ENCODE measurements at places on chromosomes 7 and 10.

DNA sequence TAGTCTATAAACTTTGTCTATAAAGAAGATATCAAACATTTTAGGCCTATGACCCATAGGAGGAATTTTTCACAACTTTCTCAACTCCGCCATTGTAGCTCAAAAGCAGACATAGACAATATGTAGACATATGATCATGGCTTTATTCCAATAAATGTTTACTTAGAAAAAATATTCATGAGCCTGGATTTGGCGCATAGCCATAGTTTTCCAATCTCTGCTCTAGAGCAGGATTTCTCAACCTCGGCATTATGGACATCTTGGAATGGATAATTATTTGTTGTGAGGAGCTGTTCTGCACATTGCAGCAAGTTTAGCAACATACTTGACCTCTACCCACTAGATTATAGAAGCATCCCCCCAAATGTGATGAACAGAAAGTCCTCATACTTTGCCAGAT is 532.6 kb downstream of the ANKRD7 start:
- no peak for DNase-seq

DNA sequence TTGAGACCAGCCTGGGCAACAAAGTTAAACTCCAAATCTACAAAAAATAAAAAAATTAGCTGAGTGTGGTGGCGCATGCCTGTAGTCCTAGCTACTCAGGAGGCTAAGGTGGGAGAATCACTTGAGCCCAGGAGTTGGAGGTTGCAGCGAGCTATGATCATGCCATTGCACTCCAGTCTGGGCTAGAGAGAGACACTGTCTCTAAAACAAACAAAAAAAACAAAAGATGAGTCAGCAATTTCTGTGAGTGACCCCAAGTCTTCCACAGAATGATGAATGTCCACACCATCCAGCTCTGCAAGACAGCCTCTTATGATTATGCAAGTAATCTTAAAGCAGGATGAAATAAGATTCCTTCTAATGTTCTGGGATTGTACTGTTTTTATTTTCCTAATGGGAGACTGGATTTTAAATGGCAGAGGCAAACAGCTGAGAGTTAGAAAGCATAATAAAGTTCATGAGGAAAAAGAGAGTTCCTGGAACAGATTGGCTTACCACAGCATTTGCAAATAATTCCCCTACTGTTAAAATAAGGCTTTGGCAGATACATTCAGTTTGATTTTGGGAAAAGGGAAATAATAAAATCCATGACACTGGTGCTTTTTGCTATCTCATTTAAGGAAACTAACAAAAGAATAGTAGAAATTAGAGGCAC is 18.9 kb upstream of the PRKAR2B start:
- no peak for DNase-seq

- no peak for DNase-seq
Observed at GRCh38 chr10:110216942-110217661, 9.7 kb downstream of the MXI1 start.

DNA sequence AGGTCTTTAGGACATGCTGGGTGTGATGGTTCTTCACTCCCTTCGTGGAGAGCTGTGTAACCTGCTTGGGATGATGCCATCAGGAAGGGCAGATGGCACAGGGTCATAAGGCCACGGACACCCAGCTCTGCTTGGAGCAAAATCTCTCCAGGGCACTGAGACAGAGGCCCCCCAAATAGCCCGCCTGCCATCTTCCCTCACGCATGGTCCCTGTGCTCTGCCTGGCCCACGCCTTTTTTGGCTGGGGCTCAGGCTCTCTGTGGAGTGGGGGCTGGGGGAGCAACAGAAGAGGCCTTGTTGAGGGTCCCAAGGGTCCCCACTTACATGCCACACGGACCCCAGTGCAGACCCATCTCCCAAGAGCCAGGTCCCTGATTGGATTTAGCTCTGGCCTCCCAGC is 93.3 kb upstream of the RET start:
- no peak for DNase-seq

DNA sequence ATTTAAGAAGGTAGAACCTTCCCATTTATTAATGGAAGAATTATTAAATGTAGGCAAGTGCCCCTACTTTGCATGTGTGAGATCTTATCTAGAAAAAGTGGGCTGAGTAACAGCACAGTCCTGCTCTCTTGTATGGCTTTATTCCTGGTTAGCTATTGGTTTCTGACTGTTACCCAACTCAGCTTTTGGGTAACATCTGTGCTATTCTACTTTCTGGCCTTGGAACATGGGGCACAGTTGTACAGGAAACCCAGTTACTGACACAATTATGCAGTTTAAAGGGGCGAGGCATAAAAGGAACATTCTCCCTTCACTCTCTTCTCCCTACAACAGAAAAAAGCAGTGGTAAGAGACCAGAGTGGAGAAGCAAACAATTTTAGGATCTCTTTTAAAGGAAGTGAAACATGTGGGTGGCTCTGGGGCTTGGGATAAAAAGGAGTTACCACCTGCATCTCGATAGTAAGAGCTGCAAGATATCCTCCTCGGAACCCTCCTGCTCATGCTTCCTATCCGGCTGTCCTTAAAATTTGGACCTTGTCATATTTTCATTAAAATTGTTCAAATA is 16.0 kb downstream of the NUDT5 start:
- DNase-seq = no peak

DNA sequence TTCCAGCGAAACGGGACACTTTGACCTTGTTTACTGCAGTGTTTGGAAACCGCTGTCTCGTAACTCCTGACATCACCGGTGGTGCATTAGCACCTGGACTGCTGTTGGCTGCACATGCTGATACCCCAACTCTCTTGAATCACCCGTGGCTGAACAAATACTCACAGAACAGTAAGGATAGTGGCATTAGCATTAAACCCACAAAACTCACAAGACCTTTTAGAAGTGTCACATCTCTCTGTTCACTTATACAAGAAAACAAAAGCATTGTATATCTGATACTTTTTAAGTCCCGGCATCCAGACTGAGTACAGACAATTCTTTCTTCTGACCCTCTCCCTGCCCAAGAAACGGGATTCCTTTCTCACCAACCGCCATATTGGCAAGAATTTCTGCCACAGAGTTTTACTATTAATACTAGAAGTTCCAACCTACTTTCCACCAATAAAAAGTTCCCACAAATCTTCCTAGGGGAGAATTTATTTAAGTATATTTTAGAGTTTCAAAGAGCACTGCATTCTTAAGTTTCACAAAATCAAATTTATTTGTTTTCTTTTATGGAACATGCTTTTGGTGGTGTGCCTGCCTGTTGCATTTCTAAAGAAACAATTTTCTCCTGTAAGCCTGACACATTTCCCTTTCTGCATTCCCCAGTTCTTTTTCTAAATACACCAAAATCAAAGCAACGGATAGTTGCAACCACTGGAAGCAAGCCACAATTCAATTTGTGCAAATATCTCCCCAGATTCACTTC is 208.4 kb upstream of the KLF14 start:
- no peak for DNase-seq

- no peak for DNase-seq
Observed at GRCh38 chr10:97333351-97333600, 1.3 kb downstream of the FRAT2 start.

DNA sequence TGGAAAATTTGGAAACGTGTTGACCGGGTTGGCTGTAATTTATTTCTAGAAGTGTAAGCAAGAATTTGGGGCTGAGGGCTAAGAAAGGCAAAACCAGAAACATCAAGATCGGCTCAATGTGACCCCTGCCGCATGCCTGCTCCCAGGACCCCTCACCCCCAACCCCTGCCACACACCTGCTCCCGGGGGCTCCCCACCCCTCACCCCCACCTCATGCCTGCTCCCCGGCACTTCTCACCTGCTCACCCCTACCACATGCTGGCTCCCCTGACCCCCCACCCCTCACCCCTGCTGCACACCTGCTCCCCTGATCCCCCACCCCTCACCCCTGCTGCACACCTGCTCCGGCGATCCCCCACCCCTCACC is 19.0 kb upstream of the CFAP46 start:
- DNase-seq = no peak

GRCh38 chr7:26153823-26154783 is 2.1 kb downstream of the NFE2L3 start:
- no peak for DNase-seq

DNA sequence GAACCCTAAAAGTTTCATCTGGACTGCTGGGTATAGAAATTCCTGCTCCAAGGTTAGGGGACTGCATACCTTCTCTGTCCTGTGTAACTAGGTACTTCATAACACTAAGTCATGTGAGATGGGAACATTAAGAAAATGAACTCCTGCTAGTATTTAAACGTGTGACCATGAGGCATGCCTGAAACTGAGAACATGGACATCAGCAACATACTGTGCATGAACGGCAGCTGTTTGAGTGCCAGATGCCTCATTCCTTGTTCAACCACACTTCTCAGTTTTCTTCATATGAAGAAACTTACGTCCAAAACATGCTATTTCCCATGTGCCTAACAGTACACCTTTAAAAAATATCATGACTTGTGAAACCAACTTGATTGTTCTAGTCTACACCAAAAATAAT is 88.5 kb downstream of the CREM start:
- no peak for DNase-seq

- no peak for DNase-seq
Observed at GRCh38 chr10:51607463-51607835, 91.9 kb downstream of the CSTF2T start.

GRCh38 chr10:31620226-31621151 is 301.5 kb downstream of the ZEB1 start:
- no peak for DNase-seq

- no peak for DNase-seq
Observed at GRCh38 chr10:60733517-60733822, 44.8 kb upstream of the CDK1 start.

GRCh38 chr7:134174795-134175261 is 47.7 kb downstream of the LRGUK start:
- DNase-seq = no peak

- no peak for DNase-seq
Observed at GRCh38 chr7:156177422-156178055, 365.3 kb upstream of the SHH start.

GRCh38 chr10:110378006-110378405 is 73.3 kb upstream of the SMNDC1 start:
- DNase-seq = no peak

DNA sequence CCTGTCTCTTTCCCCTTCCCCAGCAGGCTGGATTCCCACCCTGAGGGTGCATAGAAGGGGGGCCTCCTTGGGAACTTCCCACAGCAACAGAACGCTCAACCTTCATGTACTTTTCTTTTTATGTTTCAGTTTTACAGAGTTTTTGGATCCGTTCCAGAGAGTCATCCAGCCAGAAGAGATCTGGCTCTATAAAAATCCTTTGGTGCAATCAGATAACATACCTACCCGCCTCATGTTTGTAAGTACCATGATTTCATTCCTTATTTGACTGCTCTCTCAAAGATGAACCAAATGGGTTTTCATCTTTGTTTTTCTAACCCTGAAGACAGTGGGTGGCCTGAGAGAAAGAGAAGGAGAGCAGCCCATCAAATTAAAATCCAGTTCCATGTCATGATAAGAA is 46.7 kb downstream of the PLPP4 start:
- no peak for DNase-seq

DNA sequence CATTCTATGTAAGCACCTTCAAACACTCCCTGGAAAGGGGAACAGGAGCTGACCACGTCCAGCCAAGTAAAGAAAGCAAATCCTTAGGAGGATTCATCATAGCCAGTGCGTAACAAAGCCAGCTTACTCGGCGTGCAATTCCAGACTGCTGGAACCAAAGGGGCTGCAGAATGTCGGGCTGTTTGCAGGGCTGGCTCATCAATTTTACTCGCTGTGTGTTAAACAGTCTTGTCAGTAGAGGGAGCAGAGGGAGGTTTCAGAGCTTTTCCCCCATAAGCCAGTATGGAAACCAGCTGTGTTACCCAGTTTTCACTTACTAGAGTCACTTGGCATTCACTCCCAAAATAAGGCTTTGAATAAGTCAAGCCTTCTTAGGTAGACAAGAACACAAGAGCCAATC is 127.1 kb downstream of the KMT2E start:
- DNase-seq = no peak

DNA sequence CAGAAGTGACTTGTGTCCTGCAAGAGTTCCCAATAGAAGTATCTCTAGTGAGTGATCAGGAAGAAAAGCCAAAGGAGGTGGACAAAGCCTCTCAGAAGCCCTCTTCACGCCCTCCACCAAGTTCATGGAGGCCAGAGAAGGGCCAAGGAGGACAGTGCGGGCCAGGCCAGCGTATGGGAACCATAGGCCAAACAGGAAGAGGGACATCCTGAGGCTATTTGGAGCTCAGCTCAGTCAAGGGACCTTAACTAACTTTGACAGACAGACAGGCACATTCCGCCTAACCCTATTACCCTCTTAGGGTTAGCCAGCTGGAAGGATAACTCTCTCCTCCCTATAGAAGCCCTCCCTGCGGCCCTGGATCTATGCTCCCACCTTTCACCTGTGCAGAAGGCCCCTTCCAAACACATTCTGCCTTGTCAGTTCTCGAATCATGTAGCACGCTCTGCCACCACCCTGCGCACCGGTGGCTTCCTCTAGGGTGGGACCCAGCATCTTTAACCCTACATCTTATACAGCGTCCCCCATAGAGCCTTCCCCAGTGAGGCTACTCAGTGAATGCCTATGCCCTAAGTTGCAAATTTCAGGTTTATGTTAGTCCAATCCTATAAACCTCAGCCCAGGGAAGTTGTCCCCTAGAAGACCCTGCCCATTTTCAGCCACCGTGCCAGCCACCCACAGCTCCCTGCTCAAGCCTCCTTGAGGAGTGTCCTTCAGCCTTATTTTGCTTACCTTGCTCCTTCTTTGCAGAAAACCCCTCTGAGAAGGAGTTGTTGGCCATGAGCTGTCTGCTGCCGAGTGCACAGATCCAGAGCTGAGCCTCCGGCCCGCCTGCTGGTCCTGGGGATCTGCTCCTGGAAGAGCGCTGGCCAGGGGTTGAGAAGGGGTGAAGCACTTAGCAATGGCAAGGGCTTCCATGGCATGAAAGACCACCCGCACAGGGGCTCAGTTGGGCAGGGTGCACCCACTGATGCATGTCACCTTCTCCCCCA is 36.9 kb downstream of the FRMPD2 start:
- DNase-seq = no peak

DNA sequence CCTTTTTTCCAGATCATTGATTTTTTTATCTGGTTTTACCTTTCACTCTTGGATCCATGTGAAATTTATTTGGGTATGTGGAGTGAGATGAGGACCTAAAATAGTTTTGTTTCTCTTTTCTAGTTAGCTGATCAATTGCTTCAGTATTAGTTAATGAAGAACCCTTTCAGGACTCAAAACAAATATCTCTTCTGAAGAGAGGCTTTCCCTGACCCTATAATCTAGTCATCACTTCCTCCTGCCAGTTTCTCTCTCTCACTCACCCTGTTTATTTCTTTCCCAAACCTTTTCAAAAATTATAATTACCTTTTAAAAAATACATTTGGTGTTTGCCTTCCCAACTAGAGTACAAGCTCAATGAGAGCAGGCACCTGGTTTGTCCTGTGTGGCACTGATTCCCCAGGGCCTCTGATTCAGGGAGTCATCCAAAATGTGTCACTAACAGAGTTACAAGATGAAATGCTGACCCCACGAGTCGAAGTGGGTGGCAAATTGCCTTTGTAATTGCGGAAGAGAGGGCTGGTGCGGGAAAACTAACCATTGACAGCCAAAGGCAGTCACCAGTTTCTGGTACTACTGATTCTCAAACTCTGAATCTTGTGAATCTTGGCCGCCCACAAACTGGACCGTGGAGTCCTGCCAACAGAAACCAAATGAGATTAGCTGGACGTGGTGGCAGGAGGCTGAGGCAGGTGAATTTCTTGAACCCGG is 2.4 kb downstream of the TMEM140 start:
- no peak for DNase-seq

GRCh38 chr10:94038024-94038423 is 44.3 kb downstream of the PLCE1 start:
- no peak for DNase-seq

GRCh38 chr7:3897430-3898372 is 596.6 kb downstream of the SDK1 start:
- peak; percentile 15 for DNase-seq
